ENCODE measurements at places on chromosomes 6 and 20.

GRCh38 chr20:58891086-58891717 is 38.7 kb downstream of the GNAS start:
- DNase-seq, result peak; percentile 71

- DNase-seq, result peak; percentile 91
Measured at GRCh38 chr20:35454881-35455609, at the start of gene CEP250. Gene CEP250, plus strand, starts transcription at chr20:35455598. Its CDS starts 6,770 bp downstream, at chr20:35462368.

DNA sequence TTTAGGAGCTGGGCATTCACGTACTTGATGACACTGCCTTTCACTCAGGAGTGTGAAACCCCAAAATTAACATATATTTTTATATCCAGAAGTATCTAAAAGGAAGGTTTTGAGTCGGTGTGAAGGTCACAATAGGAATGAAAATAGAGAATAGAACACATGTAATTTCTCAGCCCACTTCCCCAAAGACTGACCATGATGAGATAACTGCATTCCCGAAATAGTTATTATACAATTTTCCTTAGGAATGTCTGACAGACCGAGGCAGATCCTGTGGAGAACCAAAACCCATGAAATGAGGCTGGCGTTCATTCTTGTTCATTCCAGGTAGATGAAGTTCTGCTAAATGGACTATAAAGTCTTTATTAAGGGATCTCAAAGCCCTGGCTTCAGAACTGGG is 10.3 kb downstream of the NSFL1C start:
- DNase-seq, result no peak

- DNase-seq, result no peak
Measured at GRCh38 chr6:113860181-113860955, 3.2 kb downstream of the MARCKS start.

DNA sequence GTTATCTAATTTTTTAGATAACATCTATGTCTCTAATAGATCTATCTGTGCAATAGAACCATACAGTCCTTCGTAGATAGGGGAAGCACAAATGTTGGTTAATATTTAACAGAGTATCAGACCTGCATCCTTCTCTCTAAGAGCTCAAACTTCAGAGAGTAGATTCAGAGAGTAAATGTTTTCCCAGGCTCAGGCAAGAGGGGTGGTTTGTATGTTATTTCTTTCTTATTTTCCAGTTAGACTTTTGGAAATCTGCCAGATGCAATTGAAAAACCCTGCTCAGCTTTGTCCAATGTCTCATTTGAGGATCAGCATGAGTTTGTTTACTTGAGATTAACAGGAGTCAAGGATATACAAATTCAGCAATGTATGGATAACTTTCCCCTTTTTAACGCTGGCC is 361.9 kb downstream of the BCKDHB start:
- DNase-seq, result no peak

DNA sequence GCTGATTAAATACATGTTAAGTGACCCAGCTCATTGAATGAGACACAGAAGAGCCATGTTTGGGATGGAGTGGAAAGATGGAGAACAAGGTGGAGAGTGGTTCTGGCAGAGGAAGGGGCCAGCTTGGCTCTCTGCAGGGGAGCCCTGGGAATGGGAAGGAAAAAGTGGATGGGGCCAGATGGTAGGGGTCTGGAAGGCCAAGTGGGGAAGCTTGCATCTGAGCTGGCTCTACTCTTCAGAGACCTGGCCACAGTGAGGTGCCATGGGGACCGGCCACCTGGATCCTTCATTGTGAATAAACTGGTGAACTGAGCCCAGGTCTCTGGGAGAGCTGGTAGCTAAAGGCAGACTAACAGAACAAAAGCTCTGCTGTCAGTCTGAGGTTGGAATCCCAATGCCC is 48.9 kb upstream of the SIRPA start:
- DNase-seq, result no peak

Measured in stimulated activated CD4-positive, alpha-beta T cell treated with anti-CD3 and anti-CD28 coated beads, TNF-alpha, amount 100 ng/mL, for 4 hours (primary cell).